ENCODE measurements at places on chromosomes 1 and 21. TPM values are rescaled to one million over a fixed set of nuclear protein-coding genes. Genes with fewer than 3 reads are reported as not detected.

GRCh38 chr1:219990782-219991510 is 55.4 kb downstream of the EPRS1 start:
- peak; percentile 5 for DNase-seq

JAM2 gene
- total RNA-seq, result 29.0 TPM

BMP8B gene
- 2.0 TPM for total RNA-seq

CFHR3 gene
- 0.39 TPM for total RNA-seq

DNA sequence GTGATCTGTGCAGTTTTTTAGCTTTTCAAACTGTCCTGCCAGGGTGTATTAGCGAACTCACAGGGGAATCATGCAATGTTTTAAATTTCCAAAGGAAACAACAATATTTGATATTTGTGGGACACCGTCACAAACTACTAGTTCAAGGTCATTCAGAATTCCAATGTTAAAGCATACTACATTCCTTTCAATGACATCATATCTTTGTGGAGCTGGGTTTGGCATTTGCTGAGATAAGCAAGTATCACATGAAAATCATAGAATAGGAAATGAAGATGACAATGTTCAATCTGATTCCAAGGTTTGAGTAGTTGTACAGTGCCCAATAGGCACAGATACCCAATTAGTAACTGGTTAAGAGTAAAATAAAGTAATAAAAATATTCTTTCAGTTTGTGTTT is 35.6 kb downstream of the NUF2 start:
- no peak for DNase-seq

RPE65 gene
- 0.10 TPM for total RNA-seq

LCE3D gene
- total RNA-seq, result 1.9 TPM

DNA sequence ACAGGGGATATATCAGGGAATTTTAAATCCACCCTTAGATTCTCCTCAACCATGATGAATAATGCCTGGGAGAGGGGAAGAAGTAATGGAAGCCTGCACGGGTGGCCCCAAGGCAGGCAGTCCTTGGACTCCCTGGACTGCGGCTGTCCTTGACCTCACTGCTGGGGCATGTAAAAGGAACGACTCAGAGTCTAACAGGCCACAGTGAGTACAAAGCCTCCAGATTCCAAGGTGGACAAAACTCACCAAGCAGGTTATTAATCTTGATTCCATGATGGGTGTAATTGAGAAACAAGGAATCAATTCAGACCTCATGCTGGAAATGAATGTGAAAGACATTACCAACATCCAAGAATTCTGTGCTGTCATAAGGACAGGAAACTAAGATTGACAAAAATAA is 13.0 kb upstream of the ARHGAP29 start:
- no peak for DNase-seq

GRCh38 chr1:65420590-65421350 is at the start of the genes LEPR and LEPROT:
Gene LEPR (plus strand): TSS chr1:65420668. CDS start chr1:65565566, 144,898 bp downstream.
Gene LEPROT (plus strand): TSS chr1:65420668. CDS start chr1:65420725, 57 bp downstream.
- peak; percentile 44 for DNase-seq

- DNase-seq, result no peak
Observed at GRCh38 chr1:115329965-115330364, 8.1 kb downstream of the NGF start.

IVL gene
- 71.5 TPM for total RNA-seq

GRCh38 chr1:176838276-176838995 is 326.1 kb downstream of the ASTN1 start:
- DNase-seq, result peak; percentile 93

DNA sequence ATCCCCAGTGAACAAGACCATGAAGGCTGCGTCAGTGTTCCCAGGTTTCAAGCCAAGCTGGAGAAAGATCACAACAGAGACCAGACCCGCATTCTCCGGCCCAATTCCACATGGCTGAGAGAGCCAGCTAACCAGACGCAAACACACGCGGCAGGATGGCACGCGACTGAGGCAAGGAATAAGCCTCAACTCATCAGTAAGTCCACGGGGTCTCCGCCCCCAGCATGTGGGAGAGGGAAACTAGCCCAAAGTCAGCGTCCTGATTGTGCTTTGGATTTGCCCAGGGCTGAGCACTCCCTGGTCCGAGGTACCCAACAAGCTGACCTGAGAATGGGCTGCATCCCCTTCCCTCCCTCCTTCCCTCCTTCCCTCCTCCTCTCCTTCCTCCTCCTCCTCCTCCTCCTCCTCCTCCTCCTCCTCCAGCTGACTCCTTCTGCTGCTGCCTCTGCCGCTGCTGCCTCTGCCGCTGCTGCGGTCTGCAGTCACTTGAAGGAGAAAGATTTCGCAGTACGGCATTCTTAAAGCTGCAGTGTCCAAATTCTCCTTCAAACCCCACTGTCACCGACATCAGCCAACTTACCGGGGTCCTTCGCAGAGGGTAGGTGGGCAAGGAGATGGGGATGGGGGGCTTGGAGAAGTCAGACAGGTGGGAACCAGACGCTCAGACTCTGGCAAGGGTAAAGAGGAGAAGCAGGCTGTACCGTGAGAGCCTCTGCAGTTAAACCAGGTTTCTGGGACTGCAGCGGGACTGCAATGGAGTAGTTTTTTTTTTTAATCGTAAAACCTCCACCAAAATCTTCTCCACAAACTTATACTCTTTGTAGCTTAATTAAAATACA is 33.0 kb upstream of the H6PD start:
- no peak for DNase-seq

DNA sequence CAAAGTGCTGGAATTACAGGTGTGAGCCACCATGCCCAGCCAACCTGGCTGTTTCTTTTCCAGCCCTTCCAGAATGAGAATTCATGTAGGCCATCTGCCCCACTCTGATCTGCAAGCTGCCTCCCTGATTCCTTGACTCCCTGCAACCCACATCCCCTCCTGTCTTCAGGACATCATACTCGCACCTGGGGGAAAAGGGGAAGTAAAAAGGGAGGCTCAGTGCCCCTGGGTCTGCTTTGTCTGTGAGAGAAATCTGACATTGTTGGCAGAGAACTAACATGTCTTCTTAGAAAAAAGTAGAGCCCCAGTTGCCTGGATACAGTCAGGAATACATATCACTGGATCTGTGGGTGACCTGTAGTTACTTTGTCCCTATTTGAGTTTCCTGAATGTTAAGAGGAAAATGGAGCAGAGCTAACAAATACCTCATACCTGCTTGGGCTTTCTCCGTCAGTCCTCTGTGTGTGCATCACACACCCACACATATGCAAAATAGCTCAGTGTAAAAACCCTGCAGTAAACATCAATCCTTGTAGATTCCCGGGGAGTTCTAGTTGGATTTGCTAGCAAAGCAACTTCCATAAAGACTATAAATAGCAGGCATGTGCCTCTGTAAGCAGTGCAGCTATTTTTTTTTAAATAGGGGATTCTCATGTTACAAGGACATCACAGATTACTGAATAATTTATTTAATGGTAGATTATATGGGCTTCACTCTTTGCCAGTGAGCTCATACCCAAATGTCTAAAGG is 62.9 kb downstream of the TEX35 start:
- peak; percentile 33 for DNase-seq

- no peak for DNase-seq
Observed at GRCh38 chr1:81264976-81265375, 535.8 kb upstream of the ADGRL2 start.

NUP210L gene
- total RNA-seq, result 0.10 TPM

DNA sequence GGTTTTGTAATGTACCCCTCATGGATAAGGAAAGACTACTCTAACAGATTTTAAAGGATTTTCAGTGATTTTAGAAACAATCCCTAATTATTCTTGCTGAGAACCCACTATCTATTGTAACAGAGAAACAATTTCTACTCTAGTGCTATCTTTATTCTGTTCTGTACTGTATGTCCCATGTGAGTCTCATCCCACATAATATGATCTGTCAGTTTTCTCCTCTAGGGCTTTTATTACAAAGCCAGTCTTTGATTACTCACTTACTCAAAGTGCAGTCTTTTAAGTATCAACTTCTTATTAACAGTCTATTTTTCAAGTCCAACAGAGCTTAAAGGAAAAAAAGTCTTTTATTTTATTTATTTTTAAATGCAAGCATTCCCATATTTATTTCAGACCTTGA is 54.8 kb downstream of the CTH start:
- DNase-seq, result no peak

GPR153 gene
- total RNA-seq, result 17.4 TPM

SPATA21 gene
- total RNA-seq, result not detected

OR2L5 gene
- not detected for total RNA-seq

SPATA1 gene
- 0.79 TPM for total RNA-seq

GRCh38 chr1:190904091-190904695 is 426.5 kb upstream of the BRINP3 start:
- DNase-seq, result no peak

DNA sequence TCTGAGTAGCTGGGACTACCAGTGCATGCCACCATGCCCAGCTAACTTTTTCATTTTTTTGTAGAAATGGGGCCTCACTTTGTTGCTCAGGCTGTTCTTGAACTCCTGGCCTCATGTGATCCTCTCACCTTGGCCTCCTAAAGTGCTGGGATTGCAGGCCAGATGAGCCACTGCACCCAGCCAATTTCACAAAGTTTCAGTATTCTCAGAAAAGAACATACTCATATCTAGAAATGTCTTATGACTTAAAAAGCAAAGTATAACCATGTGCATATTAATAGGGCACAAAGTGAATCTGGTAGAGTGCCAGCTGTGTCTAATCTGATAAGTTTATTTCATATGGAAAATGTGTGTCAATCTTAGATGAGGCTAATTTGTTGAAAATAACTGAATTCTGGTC is 87.5 kb upstream of the CACYBP start:
- no peak for DNase-seq

ACOT11 gene
- 8.4 TPM for total RNA-seq

UQCRHL gene
- 4.2 TPM for total RNA-seq

DNA sequence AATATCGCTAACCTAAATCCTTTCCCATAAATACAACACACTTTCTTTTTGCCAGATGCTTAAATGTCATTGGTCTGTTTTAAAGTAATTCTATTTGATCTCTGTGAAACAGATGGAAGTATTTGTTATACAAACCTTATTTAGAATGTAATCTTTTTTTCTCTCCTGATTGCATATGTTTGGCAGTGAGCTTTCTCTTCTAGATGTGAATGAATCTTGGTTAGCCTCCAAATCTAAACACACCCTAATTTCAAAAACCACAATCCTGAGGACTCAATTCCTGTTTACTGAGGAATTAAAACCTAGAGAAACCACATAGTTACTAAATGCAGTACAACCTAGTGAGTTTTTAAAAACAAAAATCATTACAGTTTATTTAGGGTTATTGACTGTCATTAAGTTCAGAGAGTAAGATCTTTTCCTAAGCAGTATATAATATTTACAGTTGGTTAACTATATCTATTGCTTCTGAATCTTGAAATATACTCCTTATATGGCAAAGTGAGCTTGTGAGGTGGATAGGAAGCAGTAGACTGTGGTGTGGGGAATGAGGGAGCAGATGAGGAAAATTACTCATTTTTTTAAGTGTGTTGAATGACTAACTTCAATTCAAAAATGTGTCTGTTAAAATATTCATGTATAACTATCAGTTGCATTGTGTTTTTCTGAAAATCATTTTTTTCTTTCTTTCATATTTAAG is 218.7 kb downstream of the FMN2 start:
- DNase-seq, result peak; percentile 29

GRCh38 chr1:227938911-227939790 is 8.6 kb downstream of the WNT9A start:
- no peak for DNase-seq

DNA sequence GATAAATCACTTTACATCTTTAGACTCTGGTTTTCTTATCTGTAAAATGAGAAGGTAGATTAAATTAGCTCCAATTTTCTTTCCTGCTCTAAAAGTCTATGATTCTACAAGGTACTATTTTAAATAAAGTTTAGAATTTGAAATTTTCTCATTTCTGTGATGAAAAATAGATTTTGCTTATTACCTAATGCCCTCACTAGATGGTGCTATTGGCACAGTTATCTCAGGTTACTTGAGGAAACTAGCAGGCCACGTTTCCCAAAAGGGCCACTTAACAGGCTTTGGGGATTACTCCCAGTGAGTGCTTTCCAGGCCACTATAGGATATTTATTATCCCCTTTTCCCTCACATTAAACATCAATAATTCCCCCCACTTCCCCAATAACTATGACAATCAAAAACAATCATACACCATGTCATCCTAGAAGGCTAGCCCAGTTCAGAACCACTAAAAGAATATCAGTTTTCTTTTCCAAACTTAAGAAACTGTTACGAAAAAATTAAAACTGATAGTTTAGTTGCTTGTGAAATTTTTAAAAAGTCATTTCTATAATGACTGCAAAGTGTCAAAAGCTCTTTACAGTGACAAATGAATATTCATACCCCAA is 30.6 kb downstream of the OMA1 start:
- peak; percentile 51 for DNase-seq

DNA sequence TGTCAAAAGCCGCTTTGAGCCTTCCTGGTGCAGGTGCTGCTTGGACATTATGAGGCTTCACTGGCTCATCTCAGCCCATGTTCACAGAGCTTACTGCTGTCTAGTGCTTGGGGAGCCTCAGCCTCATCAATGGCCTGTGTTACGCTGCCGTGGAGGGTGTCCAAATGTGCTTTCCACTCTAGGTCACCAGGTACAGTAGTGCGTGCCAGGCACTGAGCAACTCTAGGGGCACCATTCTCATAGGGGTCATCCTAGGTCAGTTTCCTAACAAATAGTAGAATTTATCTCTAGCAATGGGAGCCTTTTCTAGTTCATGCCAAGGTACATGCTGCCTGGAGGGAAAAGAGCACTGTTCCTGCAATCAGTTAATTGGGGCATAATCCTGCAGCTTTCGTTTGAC is 193.8 kb downstream of the DYRK1A start:
- no peak for DNase-seq

DNA sequence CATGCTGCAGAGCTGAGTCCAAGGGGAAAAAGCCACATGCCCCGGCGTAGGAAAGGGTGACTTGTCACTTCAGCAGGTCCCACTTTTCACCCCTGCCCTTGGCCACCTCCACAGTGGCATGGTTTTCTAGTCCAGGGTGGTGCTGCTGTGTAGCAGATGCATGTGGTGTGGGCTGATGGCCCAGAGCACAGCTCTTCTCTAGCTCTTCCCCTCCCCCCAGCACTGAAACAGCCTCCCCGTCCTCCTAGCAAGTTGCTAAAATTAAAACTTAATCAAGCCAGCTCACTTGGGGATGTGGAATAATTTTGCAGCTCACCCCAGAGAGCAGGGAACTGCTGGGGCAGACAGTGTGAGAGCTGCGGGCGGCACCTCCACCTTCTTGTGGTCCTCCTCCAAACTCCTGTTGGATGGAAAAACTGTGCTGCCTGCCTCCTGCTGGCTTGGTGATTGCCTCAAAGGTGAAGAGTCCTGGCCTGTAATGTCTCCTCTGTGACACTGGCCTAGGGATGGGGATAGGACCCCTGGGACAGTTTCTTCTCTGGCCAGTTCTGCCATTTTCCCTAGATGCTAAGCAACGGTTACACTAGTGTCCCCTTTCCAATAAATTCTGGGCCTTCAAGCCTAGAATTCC is 91.6 kb downstream of the RNF220 start:
- no peak for DNase-seq

GRCh38 chr1:41919764-41920397 is 1.2 kb upstream of the HIVEP3 start:
- DNase-seq, result no peak

GRCh38 chr1:41291195-41291594 is 49.1 kb upstream of the SCMH1 start:
- DNase-seq, result no peak

Data from skin of body (tissue), 3 donors.